ENCODE measurements at places on chromosomes 1 and 21.
A peak's percentile ranks its signal among the peaks of the same experiment; 100 is the strongest.

- no peak overlapping the region for H3K4me3 ChIP-seq
- H3K27me3 ChIP-seq: no peaks in the 10 kb centered on the region
- no peak for DNase-seq
- H3K27ac ChIP-seq: no peak overlapping the region
- peaks cover 64% of the 10 kb centered on the region for H3K36me3 ChIP-seq
These were observed 30.0 kb downstream of the PRRC2C start for GRCh38 chr1:171515299-171515698.

DNA sequence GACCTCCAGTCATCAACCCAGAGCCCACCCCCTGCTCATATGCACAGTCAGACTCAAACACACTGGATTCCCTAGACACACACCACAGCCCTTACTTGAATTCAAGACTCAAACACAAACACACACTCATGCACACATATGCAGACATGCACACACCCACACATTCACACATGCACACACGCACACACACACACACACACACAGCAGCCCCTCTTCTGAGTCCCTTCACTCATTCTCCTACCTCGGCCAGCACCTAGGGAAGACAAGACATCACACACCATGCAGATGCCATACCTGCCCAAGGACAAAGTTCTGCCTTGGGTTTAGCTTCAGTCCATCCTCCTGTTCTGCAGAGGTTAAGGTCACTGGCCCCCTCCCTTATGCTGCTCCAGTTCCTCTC lies 1.6 kb upstream of the HCRTR1 start:
- H3K36me3 ChIP-seq: no peaks in the 10 kb centered on the region
- peaks cover 33% of the 10 kb centered on the region for H3K27me3 ChIP-seq
- no peak overlapping the region for H3K27ac ChIP-seq
- H3K4me1 ChIP-seq: peaks cover 13% of the 10 kb centered on the region

DNA sequence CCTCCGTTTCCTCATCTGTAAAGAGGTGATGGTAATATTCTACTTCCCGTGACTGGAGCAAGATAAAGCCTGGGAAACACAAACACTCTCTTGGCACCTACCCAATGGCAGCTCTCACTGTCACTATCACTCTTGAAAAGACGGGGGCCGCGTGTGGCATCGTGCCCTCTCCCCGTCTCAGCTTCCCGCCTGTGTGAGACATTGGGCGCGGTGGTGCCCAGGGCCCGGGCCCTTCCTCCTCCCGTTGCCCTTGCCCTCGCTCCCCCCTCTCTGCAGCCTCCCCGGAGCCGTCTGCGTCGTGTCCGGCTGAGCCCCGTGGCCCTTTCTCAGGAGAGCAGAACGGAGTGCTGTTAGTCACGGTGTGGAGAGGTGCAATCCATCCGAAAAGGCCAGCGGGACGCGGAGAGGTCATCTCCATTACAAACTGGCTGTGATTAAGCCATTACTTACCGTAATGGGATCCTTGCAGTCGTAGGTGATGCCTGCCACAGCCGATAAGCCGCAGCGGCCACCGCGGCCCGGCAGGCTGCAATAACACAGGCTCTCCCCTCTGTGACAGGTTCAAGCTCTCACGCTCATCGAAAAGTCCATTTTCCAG lies 156.4 kb upstream of the ZC3H12A start:
- H3K27ac ChIP-seq: no peak overlapping the region
- no peak overlapping the region for H3K4me3 ChIP-seq
- no peaks in the 10 kb centered on the region for H3K36me3 ChIP-seq
- peaks cover 67% of the 10 kb centered on the region for H3K27me3 ChIP-seq
- no peak for DNase-seq

- no peak overlapping the region for H3K4me3 ChIP-seq
- peaks cover 3% of the 10 kb centered on the region for H3K27me3 ChIP-seq
- H3K36me3 ChIP-seq: no peaks in the 10 kb centered on the region
- DNase-seq: no peak
These were observed 68.5 kb upstream of the PDE4B start for GRCh38 chr1:65724151-65724550.

DNA sequence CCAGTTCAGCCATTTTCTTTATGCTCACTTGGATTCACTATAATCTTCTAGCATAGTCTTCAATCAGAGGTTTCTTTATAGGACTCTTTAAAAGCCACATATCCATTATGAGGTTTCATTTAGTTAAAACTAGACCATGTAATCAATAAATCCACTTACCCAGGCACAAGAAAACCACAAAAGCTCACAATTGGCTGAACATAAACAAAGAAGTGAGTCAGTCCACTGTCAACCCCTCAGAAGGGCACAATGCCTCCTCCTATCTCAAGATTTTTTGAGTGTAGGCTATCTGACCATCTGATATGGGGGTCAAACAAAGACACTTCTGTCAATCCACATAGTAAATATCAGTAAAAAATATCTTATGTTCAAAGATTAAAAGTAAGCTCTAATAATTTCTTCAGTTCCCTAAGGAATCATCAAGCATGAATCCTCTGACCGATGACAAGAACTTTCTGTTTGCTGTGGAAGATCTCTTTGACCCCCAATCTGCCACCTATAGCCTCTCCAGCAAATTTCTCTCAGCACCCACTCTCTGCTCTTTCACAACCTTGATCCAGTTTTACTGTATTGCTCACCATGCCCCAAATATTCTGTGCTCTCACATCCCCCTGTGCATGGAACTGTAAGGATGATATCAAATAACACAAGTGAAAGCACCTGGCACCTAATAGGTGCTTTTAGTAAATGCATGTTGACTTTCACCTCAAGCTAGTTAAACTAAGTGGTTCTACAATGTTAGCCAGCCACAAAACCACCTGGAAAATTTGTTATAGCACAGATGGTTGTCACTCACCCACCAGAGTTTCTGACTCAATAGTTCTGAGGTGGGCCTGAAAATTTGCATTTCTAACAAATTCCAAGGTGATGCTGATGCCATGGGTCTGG lies 16.7 kb downstream of the RAB3B start:
- H3K4me3 ChIP-seq: no peak overlapping the region
- H3K27ac ChIP-seq: no peak overlapping the region
- no peaks in the 10 kb centered on the region for H3K36me3 ChIP-seq
- H3K27me3 ChIP-seq: no peaks in the 10 kb centered on the region
- H3K4me1 ChIP-seq: no peaks in the 10 kb centered on the region
- no peak for DNase-seq

GRCh38 chr1:186806477-186806876 lies 22.3 kb upstream of the PLA2G4A start:
- H3K36me3 ChIP-seq: no peaks in the 10 kb centered on the region
- H3K4me3 ChIP-seq: no peak overlapping the region

DNA sequence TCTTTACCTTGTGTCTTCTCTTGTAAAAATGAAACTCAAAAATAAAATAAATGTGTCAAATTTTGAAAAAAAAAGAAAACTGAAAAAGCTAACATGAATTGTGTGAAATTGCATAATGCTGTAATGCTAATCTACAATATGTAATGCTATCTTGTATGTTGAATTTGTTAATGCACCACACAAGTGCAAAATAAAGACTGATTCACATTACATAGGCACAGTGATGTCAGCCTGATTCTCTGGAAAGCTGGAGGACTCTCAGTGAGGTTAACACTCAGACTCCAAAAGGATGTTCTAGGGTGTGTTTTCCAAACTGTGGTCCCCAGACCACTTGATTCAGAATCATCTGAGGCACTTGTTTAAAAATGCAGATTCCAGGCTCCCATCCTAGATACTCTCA lies 25.6 kb downstream of the SYT11 start:
- no peaks in the 10 kb centered on the region for H3K36me3 ChIP-seq
- H3K27me3 ChIP-seq: no peaks in the 10 kb centered on the region
- no peaks in the 10 kb centered on the region for H3K4me1 ChIP-seq
- H3K4me3 ChIP-seq: no peak overlapping the region

DNA sequence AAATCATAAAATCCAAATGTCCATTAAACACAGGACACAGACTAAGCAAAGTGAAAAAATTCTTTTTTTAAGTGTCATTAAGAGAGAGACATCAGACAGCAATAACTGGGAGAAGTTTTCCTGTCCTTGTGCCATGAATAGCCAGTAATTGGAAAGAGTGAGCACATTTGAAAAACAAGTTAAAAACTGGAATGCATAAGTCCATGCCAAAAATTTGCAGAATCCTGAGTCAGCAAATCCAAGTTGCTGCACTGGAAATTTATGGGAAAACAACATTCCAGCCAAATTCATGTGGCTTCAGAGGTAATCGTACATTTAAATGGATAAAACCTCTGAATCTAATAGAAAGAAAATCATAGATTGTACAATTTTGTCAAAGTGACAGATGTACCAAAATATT lies 291.4 kb downstream of the LRRC40 start:
- no peak overlapping the region for H3K4me3 ChIP-seq
- DNase-seq: no peak
- H3K36me3 ChIP-seq: no peaks in the 10 kb centered on the region
- no peak overlapping the region for H3K27ac ChIP-seq
- H3K4me1 ChIP-seq: peaks cover 21% of the 10 kb centered on the region

DNA sequence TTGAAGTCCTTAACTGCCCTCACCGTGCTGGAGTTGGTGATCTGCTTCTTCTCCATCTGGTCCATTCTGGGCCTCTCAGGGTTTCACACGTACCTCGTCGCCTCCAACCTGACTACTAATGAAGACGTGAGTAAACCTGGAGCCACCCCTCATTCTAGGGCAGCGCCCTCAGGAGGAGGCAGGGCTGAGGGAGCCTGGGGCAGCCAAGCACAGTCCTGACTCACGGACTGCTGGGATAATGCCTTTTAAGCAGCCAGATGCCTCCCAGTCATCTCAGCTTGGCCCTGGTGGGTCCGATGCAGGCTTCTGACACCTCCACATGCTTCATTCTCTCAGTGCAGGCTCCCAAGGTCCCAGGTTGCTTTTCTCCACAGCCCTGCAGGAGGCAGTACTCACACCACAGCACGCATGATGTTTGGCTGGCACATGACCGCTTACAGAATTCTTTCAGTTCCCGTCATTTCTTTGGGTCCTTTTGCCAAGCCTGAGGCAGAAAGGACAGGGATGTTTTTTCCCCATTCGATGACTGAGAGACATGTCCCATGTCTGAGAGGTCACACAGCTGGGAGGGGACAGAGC lies 11.8 kb upstream of the SFN start:
- peaks cover 55% of the 10 kb centered on the region for H3K36me3 ChIP-seq
- no peaks in the 10 kb centered on the region for H3K27me3 ChIP-seq
- H3K4me3 ChIP-seq: no peak overlapping the region
- no peak overlapping the region for H3K27ac ChIP-seq

DNA sequence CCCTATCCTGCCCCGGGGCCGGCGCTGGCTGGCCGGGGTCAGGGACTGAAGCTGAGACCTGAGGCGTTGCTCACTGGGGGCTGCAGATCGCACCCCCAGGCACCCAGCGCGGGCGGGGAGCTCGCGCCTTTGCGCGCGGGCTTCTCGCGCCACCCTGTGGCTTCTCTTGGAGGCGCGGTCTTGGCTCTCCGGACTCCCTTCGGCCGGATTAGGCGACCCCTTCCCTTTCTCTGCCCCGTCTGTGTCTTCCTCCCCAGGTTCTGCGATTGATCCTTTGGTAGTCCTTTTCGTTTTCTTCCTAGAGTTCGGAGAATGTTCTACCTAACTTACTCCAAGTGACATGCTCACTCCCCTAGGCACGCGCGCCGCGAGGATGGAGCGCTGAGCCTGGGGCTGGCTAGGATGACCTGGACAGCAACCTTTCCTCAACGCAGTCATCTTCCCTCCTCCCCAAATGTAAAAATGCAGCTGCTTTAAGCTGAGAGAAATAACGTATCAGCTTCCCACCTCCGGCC lies 495 bp upstream of the NTRK1 start:
- H3K27me3 ChIP-seq: peaks cover 81% of the 10 kb centered on the region
- DNase-seq: no peak
- H3K4me3 ChIP-seq: peak overlapping the region; percentile 31
- H3K4me1 ChIP-seq: peaks cover 27% of the 10 kb centered on the region
- no peaks in the 10 kb centered on the region for H3K36me3 ChIP-seq

DNA sequence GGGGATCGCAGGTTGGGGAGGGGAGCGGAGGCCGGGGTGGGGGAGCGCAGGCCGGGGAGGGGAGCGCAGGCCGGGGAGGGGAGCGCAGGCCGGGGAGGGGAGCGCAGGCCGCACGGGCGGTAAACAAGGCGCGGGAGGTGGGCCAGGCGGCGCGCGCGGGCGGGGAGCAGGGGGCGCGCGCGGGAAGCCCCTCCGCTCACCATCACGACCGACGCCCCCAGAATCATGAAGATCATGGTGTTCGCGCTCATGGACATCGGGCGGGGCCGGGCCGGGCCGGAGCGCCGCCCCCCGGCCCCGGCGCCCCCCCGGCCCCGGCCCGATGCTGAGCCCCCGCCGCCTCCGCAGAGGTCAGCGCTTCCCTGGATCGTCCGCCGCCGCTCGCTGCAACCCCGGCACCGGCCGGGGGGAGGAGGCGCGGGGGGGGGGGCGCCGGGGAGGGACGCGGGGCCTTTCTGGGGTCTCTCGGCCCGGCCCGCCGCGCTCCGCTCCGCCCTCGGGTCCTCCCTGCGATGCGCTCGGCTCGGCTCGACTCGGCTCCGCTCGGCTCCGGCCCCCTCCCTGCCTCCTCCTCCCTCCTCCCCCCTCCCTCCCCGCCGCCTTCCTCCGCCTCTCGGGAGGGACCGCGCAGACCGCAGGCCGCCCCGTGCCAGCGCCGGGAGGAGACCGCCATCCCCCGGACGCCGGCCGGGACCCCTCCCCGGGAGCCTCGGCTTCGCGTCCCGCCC lies at the start of gene TMEM240:
Gene TMEM240 (minus strand): TSS at position 535 of the 728 bp plus-strand sequence. CDS start 278 bp downstream, at position 257.
- H3K27ac ChIP-seq: peak within 1 kb of the TSS; percentile 44
- DNase-seq: peak; percentile 86
- H3K27me3 ChIP-seq: no peaks in the 10 kb centered on the region
- H3K36me3 ChIP-seq: peaks cover 23% of the 10 kb centered on the region
- H3K4me1 ChIP-seq: peaks cover 29% of the 10 kb centered on the region

DNA sequence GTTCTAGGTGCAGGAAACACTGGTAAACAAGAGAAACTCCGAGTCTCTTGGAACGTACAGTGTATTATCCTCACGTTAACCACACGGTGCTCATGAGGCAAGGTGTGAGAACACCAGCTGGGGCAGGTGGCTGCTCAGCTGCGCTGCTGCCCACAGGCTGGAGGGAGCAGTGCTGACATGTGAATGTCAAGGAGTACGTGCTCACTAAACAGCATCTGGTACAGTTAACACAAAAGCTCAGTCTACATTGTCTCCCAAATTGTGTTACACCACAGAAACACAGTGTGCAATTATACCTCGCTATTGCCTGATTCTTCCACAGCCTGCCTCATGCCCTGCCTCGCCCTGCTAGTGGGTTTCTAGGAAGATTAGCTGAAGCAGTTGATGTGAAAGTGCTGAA lies 138.4 kb downstream of the GLIS1 start:
- no peak overlapping the region for H3K27ac ChIP-seq
- no peaks in the 10 kb centered on the region for H3K4me1 ChIP-seq
- no peaks in the 10 kb centered on the region for H3K27me3 ChIP-seq
- H3K4me3 ChIP-seq: no peak overlapping the region
